ENCODE measurements at places on chromosomes 4 and X. TPM values are rescaled to one million over a fixed set of nuclear protein-coding genes. Genes with fewer than 3 reads are reported as not detected.
A peak's percentile ranks its signal among the peaks of the same experiment; 100 is the strongest.

The SASH3 gene
- total RNA-seq: not detected

GRCh38 chr4:182224192-182224850 lies 18.9 kb upstream of the TENM3 start:
- H3K27me3 ChIP-seq: no peaks in the 10 kb centered on the region
- no peak overlapping the region for H3K4me3 ChIP-seq
- H3K36me3 ChIP-seq: no peaks in the 10 kb centered on the region
- no peaks in the 10 kb centered on the region for H3K4me1 ChIP-seq
- H3K27ac ChIP-seq: no peak overlapping the region
- no peak for DNase-seq

The FMR1 gene
- total RNA-seq: 24.4 TPM

GRCh38 chr4:94466923-94467322 lies 15.2 kb downstream of the PDLIM5 start:
- H3K36me3 ChIP-seq: peaks cover 12% of the 10 kb centered on the region
- H3K4me1 ChIP-seq: peaks cover 25% of the 10 kb centered on the region
- no peak overlapping the region for H3K4me3 ChIP-seq

GRCh38 chrX:9676306-9676705 lies 89.3 kb downstream of the GPR143 start:
- H3K27me3 ChIP-seq: no peaks in the 10 kb centered on the region
- no peaks in the 10 kb centered on the region for H3K36me3 ChIP-seq
- H3K27ac ChIP-seq: peak overlapping the region; percentile 70
- no peak overlapping the region for H3K4me3 ChIP-seq
- H3K4me1 ChIP-seq: peaks cover 9% of the 10 kb centered on the region

DNA sequence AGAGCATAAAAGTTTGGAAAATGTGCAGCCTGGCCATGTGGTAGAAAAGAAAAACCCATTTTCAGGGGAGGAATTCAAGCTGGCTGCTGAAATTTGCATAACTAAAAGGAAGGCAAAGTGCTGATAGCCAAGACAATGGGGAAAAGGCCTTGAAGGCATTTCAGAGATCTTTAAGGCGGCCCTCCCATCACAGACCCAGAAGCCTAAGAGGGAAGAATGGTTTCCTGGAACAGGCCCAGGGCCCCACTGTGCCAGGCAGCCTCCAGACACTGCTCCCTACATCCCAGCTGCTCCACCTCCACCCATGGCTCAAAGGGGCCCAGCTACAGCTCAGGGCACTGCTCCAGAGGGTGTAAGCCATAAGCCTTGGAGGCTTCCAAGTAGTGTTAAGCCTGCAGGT lies 158.0 kb upstream of the PRDX4 start:
- no peak overlapping the region for H3K27ac ChIP-seq
- H3K27me3 ChIP-seq: no peaks in the 10 kb centered on the region
- no peak overlapping the region for H3K4me3 ChIP-seq
- H3K36me3 ChIP-seq: no peaks in the 10 kb centered on the region
- DNase-seq: no peak
- H3K4me1 ChIP-seq: peaks cover 20% of the 10 kb centered on the region

GRCh38 chr4:66376921-66377320 lies 706.6 kb upstream of the EPHA5 start:
- H3K4me1 ChIP-seq: no peaks in the 10 kb centered on the region

The MND1 gene
- total RNA-seq: 7.9 TPM

GRCh38 chr4:168723020-168723419 lies 226.2 kb downstream of the PALLD start:
- no peaks in the 10 kb centered on the region for H3K36me3 ChIP-seq
- H3K27me3 ChIP-seq: no peaks in the 10 kb centered on the region
- 0 out of 2 replicates have a peak, but pooled peaks cover 4% of the 10 kb centered on the region for H3K4me1 ChIP-seq
- H3K4me3 ChIP-seq: no peak overlapping the region

GRCh38 chr4:36638273-36638811 lies 356.9 kb downstream of the DTHD1 start:
- no peak overlapping the region for H3K4me3 ChIP-seq
- H3K27ac ChIP-seq: no peak overlapping the region
- H3K36me3 ChIP-seq: no peaks in the 10 kb centered on the region
- no peaks in the 10 kb centered on the region for H3K27me3 ChIP-seq
- no peak for DNase-seq

- H3K27me3 ChIP-seq: no peaks in the 10 kb centered on the region
- DNase-seq: no peak
- no peaks in the 10 kb centered on the region for H3K4me1 ChIP-seq
- no peak overlapping the region for H3K27ac ChIP-seq
- no peaks in the 10 kb centered on the region for H3K36me3 ChIP-seq
Observed at GRCh38 chr4:94305466-94306225, 37.0 kb downstream of the HPGDS start.

GRCh38 chrX:1661048-1661921 lies 46.4 kb downstream of the ASMT start:
- no peak overlapping the region for H3K27ac ChIP-seq
- no peak overlapping the region for H3K4me3 ChIP-seq
- no peak for DNase-seq
- no peaks in the 10 kb centered on the region for H3K4me1 ChIP-seq
- H3K36me3 ChIP-seq: no peaks in the 10 kb centered on the region

DNA sequence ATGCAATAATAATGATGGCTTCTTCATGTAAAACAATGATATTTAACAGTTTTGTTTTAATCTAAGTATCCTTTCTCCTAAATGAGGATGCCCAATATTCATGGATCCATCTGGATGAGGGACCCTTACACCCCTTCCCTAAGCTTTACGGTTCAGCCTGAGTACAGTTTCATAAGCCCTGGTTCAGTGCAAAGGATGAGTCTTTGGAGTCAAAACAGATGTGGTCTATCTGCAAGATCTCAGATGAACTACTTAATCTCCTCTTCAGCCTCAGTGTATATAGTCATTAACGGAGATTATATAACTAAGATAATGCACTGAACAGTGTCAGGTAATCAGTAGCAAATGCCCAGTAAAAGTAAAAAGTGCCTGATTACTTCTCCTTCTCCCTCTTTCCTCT lies 22.1 kb downstream of the ANXA5 start:
- no peak for DNase-seq
- no peaks in the 10 kb centered on the region for H3K4me1 ChIP-seq
- no peak overlapping the region for H3K4me3 ChIP-seq
- no peak overlapping the region for H3K27ac ChIP-seq
- no peaks in the 10 kb centered on the region for H3K27me3 ChIP-seq
- peaks cover 74% of the 10 kb centered on the region for H3K36me3 ChIP-seq

GRCh38 chrX:13212191-13212651 lies 107.6 kb downstream of the ATXN3L start:
- no peak overlapping the region for H3K4me3 ChIP-seq
- no peaks in the 10 kb centered on the region for H3K36me3 ChIP-seq
- no peaks in the 10 kb centered on the region for H3K27me3 ChIP-seq
- H3K4me1 ChIP-seq: peaks cover 22% of the 10 kb centered on the region
- H3K27ac ChIP-seq: peak overlapping the region; percentile 11
- DNase-seq: no peak

Measured in PC-3 (cell line).